Inflammatory macrophage treated with lipopolysaccharide for 1 hour (primary cell): ENCODE measurements at places on chromosomes 6 and 20.

DNA sequence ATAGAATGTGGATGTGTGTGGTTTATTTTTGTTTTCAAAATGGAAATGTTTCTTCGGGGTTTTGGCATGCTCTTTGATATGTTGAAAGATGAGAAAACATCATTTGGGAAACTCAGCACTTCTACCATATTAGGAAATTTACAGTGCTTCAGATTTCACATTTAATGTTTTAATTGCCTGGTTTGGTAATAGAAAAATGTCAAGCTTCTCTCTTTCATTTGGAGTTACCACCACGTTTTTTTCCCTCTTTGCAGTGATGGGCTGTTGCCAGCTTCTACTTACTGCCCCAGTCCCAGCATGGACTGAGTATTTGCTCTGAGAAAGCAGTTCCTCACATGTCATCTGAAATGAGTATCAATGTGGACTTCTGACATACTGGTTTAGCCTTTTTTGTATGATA, 267.7 kb downstream of the PRL start:
- peak; percentile 59 for DNase-seq

DNA sequence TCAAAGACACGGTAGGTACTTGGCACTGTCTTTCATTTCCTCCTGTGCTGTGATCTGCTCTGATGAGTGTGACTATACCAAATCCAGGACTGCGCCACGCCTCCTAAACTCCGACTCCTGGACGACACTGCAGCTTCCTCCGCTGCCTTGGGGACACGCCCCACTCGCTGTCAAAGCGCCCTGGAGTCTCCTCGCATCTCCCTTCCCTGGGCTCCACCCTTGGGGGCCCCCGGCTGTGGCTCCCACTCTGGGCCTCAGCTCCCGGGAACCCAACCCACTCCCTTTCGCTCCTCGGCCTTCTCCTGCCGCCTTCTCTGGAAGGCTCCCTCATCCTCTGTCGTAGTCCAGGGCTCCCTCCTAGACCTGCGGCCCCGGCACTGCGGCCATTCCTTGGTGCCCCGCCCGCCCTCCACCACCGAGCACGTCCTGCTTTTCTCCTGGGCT, 61.2 kb downstream of the RSPH3 start:
- DNase-seq, result peak; percentile 5

GRCh38 chr6:47678739-47679138, 19.6 kb upstream of the ADGRF4 start:
- no peak for DNase-seq

DNA sequence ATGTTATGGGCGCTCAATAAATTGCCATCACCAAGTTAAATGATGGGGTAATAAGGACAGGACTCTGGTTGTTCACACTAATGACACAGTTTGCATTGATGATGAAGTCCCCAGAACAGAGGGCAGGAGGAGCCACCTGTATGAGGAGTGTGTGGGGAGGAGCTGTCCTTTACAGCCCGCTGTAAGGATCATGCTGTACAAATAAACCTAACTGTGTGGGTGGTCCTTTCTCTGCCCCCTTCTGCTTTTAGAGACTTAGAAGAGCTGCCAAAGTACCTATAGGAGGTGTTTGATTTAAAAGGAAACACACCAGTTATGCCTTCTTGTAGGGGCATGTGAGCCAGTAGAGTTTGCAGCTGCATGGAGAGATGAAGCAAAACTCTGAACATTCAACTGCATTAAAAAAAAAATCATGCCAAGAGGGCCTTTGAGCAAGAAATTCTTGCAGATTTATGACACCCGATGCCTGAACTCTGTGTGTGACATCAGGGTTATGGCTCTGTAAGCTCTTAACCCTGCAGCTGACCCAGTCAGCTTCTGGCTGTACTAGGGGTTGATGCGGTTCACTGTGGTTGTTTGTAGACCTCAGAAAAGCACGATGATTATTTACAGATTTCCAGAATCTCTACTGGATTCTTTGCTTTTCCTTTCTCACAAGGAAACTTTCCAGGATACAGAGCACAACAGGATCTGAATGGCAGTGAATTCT, 67.4 kb downstream of the UST start:
- no peak for DNase-seq

- peak; percentile 19 for DNase-seq
These were observed 57.3 kb downstream of the LINC00237 start for GRCh38 chr20:21048841-21049273.

GRCh38 chr20:44884907-44885391, 556 bp upstream of the YWHAB start:
- no peak for DNase-seq

DNA sequence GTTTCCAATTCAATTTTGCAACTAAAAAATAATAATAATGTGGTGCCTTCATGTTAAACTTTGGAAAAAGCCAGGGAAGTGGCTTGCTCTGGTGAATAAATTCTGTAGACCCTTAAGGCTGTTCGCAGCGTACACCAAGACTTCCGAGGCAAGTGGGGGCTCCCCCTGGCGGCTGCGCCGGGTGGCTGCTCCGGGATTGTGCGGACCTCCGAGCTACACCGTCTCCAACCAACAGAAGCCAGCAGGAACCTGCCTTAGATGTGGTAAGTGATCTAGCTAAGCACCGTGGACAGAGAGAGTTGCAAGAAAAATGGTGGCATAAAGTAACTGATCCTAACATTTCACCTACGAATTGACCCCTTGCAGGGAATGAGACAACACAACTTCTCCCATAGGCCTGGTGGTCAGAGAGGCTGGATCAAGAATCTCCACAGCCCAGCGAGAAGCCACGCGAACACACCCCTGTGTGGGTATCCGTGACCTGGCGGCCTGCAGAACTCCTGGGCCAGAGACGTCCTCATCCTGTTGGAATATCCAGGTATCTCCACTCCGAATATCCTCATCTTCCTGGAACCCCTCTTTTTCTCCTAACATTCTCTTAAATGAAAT, 69.6 kb downstream of the TBXT start:
- DNase-seq, result peak; percentile 64

DNA sequence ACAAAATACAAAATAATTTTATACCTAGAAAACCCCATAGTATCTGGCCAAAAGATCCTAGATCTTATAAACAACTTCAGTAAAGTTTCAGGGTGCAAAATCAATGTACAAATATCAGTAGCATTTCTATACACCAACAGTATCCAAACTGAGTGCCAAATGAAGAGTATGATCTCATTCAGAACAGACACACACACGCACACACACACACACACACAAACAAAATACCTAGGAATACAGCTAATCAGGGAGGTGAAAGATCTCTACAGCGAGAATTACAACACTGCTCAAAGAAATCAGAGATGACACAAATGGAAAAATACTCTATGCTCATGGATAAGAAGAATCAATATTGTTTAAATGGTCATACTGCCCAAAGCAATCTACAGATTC, 49.2 kb downstream of the TOMM6 start:
- DNase-seq, result no peak

GRCh38 chr20:47295921-47296426, 60.5 kb downstream of the ZMYND8 start:
- DNase-seq, result no peak

DNA sequence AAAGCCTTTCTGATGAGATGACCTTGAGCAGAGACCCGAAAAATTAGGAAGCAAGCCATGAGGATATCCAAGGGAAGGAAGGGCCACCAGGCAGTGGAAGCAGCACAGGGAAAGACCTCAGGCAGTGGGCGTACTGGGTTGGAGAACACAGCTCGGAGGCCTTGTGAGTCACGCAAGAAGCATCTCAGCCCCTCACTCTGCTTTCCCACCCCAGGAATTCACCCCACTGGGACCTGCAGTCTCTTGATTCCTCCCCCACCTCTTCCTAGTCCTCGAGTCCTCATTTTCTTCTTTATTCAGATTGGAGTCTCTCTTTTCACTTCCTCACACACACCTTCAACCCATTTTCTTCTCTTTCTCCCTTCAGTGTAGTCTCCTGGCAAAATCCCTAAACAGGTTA, 27.0 kb downstream of the RPRD1B start:
- no peak for DNase-seq

GRCh38 chr20:18032977-18033892, 24.5 kb downstream of the OVOL2 start:
- DNase-seq, result no peak
